Left cardiac atrium (tissue), 4 donors: ENCODE measurements at places on chromosomes 4 and X. TPM values are rescaled to one million over a fixed set of nuclear protein-coding genes. Genes with fewer than 3 reads are reported as not detected.

The PPP4R3C gene
- not detected for total RNA-seq

The EBP gene
- 68.8 TPM for total RNA-seq

The NXF2 gene
- not detected for total RNA-seq

The XG gene
- total RNA-seq, result 0.38 TPM

The PARM1 gene
- total RNA-seq, result 91.8 TPM

The MAGEE1 gene
- 2.8 TPM for total RNA-seq

The SLITRK4 gene
- 0.85 TPM for total RNA-seq

The ANOS1 gene
- total RNA-seq, result 5.9 TPM

The TCEAL9 gene
- 28.6 TPM for total RNA-seq

The FAM53A gene
- total RNA-seq, result 1.3 TPM

The ITIH6 gene
- not detected for total RNA-seq

The PORCN gene
- total RNA-seq, result 11.1 TPM

The SSX3 gene
- not detected for total RNA-seq

The GAGE12J gene
- not detected for total RNA-seq

The WDR1 gene
- total RNA-seq, result 267 TPM

The EPGN gene
- total RNA-seq, result 3.3 TPM

The AIFM1 gene
- total RNA-seq, result 99.9 TPM

The ZNF674 gene
- 2.7 TPM for total RNA-seq

The MAGEA2 gene
- total RNA-seq, result not detected

The COL25A1 gene
- total RNA-seq, result 1.5 TPM

The CT55 gene
- total RNA-seq, result not detected

The MTMR8 gene
- 1.1 TPM for total RNA-seq

The ATP1B4 gene
- total RNA-seq, result 0.42 TPM

The KLKB1 gene
- total RNA-seq, result 0.84 TPM

The CFI gene
- total RNA-seq, result 22.6 TPM

The CLGN gene
- 55.7 TPM for total RNA-seq

The DKK2 gene
- 0.88 TPM for total RNA-seq

The DMRTC1 gene
- not detected for total RNA-seq

The RIBC1 gene
- 0.26 TPM for total RNA-seq

The ZNF157 gene
- total RNA-seq, result 0.13 TPM

The XKRX gene
- total RNA-seq, result not detected

The GAGE13 gene
- not detected for total RNA-seq

The GPR82 gene
- 0.53 TPM for total RNA-seq

The PCDH19 gene
- total RNA-seq, result 1.0 TPM

The SYN1 gene
- total RNA-seq, result 4.4 TPM

The DTHD1 gene
- total RNA-seq, result 0.10 TPM

The DGKK gene
- not detected for total RNA-seq
